ENCODE measurements at places on chromosomes 13 and 19.

DNA sequence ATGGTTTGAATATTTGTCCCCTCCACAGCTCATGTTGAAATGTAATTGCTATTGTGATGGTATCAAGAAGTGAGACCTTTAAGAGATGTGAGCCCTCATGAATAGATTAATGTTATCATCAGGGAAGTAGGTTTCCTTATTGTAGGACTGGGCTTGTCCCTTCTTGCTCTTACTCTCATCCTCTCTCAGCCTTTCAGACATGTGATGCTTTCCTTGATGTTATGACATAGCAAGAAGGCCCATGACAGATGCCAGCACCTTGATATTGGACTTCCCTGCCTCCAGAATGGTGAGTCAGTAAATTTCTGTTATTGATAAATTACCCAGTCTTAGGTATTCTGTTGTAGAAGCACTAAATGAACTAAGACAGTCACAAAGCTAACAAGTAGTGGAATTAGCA, 5.7 kb upstream of the ZMYM2 start:
- DNase-seq: no peak

DNA sequence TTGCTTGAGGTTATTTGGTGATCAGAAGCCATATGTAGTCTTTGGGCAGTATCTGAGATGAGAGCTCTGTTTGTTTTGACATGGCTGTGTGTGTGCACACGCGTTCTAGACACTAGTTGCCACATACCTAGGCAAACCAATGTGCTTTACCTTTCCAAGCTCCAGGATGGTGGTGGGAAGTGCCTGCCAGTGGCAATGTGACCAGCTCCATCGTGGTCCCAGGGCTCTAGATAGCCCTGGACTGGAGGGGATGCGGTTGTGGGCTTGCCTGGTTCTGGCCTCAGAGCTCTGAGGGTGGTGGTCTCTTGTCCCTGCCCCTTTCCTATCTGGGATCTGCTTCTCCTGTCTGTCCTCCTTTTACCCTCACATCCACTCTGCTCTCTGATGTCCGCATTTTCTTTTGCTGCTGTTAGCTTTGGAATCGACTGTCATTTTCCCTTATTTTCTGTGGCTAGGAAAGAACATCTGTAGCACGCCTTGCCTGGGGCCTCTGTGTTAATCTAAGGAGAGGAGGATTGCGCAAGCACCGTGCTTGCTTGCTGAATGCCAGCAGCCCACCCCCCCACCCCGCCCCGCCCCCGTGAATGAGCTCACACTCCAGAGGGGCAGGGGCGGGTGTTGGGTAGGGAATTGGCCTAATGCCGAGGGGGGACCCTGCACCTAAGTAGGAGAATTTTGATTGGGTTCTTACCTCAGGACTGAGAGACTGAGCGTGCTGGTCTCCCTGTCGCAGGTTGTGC, 89.5 kb downstream of the ARHGEF7 start:
- DNase-seq: no peak

- no peak for DNase-seq
Observed at GRCh38 chr13:50682966-50683365, 160.5 kb downstream of the DLEU7 start.

DNA sequence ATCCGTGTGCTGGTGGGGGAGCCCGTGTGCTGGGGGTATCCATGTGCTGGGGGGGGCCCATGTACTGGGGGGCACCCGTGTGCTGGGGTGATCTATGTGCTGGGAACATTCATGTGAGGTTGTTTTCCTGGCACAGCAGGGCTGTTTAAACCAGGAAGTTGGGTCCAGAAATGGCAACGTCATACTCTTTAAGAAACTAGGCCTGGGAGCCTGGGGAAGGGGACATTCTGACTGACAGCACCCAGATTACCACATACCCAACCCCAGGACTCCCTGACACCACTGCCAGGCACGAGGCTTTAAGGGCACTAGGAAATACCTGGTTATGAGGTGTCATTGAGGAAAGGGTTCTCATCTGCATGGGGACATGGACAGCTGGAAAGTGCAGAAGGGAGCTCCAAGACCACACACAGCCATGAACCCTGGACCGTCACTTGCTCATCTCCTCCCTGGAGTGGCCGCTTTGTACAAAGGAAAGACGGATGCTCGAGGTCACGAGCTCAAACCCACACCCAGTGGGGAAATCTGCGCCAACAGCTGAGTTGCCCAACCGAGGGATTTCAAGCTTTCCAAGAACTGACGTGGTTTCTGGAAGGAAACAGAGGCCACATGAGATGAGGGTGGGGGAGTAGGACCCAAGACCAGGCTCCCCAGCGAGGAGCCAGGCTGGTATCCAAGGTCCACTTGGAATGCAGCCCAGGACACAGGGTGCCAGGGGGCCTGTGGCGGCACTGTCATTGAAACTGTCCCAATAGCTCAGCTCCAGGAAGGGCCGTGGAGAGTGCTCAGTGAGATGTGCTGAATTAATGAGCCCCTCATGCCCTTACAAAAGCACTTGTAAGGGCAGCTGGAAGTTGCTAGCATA, 40.9 kb downstream of the RAB20 start:
- DNase-seq: no peak

DNA sequence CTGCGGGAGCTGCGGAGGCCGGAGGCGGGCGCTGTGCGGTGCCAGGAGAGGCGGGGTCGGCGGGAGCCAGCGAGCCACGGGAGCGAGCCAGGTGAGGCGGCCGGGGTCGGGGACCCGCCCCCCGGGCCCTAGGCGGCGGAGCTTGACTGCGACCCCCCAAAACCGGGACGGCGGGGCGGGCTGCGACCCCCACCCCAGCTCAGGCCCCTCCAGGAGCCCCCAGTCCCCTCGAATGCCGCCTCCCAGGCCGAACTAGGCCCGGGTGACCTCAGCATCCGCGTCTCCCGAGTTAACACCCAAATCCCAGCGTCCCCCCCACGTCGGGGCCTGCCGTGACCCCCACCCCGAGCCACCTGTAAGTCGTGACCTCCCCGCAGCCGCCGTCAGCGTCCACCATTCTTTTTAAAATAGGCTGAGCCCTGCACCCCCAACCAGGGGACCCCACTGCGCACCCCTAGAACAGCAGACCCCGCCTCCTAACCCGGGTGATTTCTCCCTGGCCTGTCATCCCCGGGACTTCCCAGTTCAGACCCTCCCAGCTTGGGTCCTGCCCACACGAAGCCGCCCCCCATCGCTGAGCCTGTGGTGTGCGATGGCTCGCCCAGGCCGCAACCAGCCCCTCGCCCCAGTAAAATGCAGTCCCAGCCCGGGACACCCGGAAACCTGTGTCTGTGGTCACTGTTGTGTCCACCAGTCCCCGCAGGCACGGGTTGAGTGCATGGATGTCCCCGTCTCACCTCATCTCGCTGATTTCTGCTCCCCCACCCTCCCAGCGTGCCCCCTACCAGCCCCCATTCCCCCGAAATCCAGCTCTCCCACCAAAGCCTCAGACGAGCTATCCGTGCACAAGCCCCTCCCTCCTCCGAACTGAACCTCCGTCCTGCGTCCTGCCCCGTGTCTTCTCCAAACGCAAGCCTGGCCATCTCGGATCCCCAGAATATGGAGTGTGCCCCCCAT, 551 bp downstream of the FZR1 start:
- DNase-seq: no peak

DNA sequence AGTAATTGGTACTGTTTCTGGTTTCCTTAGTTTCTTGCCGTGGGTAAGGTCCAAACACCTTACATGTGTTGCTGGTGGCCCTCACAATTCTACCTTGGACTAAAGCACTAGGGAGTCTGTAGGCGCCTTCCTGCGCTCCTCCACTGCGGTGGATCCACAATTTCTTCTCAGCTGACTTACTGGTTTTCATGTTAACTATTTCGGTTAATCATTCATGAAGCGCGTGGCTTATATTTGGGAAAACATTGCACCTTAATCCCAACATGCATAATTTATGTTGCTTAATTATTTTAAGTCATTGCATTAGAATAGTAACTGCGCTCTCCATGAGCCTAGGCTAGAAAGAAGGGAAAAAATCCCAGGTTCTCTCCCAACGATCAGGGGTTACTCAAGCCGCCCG, 37.7 kb downstream of the ARHGEF7 start:
- DNase-seq: no peak

DNA sequence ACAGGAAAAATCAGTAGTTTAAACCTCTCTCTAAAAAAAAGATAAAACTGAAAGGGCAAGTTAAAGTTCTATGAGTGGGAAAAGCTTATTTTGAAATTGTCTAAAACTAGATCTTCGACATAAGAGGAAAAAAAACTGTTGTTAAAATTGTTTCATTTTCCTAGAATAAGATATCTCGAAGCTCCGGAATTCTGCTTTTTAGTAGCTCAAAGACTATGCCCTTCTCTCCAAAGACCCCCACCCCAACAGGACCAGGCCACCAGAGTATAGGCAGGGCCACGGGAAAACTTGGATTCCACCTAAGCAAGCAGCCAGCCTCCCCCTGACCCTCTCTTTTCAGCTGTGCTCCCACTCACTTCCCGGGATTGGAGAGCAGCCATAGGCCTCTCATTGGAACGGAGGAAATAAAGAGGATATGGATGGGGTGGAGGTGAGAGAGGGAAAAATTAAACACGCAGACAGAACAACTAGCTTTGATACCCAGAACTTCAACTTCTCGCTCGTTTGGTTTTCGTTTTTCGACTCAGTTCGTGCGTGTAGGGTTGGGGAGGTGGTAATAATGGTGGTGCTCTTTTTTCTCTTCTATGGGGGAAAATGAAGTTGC, 3.0 kb downstream of the POU4F1 start:
- no peak for DNase-seq

DNA sequence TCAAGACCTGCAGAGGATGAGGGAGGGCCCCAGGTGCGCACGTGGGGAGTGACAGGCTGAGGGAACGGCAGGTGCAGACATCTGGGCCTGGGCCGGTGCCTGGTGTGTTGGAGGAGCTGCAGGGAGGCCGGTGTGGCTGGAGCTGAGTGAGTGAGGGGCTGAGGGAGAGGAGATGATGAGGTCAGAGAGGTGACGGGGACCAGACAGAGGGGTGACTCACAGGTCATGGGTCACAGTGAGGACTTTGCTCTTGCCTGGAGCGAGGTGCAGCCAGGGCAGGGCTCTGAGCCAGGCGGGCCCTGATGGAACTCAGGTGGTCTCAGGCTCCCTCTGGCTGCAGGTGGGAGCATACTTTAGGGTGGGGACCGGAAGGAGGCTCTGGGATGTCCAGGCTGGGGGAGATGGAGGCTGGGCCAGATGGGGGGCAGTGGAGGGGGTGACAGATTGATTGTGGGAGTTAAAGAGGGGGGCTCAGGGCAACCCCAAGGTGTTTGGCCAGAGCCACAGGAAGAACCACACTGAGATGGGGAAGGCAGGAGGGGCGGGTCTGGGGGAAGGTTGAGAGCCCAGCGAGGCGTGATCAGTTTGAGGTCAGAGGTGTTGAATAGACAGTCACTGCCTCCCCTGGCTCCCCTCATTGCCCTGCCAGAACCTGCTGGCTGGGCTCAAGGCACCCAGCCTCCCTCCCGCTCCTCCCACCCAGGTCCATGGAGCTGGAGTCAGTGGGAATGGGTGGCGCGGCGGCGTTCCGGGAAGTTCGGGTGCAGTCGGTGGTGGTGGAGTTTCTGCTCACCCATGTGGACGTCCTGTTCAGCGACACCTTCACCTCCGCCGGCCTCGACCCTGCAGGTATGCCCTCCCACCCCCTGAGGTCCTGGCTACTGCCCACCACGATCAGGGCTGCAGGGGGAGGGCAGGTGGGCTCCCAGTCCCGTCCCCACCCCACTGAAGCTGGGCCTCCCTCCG, 8.4 kb downstream of the ARHGAP33 start:
- DNase-seq: no peak

DNA sequence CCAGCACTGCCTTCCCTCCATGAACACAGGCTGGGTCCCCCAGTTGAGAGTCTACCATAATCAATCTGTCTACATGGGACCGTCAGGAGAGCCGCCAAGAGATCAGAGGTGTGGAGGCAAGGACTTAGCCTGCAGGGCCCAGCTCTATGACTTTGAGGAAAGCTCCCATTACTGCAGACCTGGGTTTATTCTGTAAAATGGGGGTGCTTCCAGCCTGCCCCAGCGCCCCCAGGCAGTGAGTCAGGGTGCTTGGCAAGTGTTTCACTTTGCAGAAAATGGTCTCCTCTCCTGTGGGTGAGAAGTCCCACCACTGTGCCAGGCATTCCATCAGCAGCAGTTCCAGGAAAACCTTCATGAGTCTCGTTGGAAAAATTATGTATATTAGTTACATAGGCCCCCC, 75.5 kb upstream of the VSTM2B start:
- DNase-seq: no peak
